ENCODE measurements at places on chromosomes 3 and 15.

GRCh38 chr3:46113608-46114007 is 86.3 kb upstream of the XCR1 start:
- no peak for DNase-seq

DNA sequence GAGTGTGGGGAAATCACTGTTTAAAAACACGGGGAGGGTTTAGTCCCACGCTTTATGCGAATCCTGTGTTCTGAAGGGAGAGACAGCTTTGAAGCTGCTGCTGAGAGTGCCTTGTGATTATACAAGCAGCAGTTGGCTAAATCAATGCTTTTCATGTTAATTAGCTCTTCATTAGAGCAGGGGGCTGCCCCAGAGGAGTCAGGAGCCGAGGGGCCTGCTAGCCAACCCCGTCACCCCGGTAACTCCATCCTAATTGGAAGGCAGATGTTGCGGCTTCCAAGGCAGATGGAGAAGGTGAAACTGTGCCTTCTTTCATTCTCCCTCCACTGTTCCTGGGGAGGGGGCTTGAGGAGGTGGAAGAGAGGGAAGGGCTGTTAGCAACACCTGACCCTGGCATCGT is 92.4 kb upstream of the ANKRD34C start:
- no peak for DNase-seq

DNA sequence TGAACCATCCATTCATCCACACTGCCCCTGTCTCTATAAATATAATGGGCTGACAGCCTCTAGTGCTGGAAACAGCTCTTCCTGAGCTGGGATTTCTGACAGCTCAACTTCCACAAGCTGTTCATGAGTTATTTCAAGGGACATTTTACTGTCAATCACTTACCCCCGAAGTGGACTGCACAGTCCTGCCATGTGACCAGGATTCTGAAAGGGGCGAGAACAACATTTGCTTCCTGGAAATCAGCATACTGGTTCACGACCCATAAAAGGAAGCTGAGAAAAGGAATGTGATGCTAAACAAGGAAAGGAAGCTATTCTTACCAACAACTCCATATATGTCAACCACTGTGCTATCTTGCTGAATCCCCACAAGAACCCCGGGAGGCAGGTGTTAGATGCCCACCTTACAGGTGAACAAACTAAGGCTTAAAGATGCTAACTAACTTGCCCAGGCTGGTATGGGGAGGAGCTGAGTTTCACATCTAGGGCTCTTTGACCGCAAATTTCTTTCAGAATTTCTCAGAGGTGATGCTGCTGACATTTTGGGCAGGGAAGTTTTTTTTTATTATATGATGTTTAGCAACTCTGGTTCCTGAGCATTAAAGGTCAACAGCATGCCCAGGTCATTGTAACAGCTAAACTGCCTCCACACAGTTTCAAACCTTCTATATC is 16.5 kb upstream of the REC114 start:
- DNase-seq: no peak

GRCh38 chr3:106943071-106943470 is 434.2 kb upstream of the CCDC54 start:
- no peak for DNase-seq

DNA sequence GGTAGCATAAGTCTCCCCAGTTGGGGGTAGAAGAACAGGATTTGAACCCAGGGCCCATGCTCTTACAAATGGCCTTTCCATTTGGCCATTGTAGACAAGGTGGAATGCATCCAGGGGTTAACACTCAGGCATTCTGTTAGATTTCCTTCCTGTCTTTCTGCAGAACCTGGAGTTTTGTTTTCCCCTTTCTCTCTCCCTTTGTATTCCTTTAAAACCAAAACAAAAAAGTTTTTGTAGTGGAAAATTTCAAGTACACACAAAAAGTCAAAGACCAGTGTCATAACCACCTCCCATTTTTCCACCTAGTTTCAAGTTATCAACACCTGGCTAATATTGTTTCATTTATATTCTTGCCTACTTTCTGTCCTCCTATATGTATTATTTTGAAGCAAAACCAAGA is 26.0 kb downstream of the FRMD4B start:
- DNase-seq: no peak

GRCh38 chr15:79310612-79310984 is 314 bp upstream of the TMED3 start:
- no peak for DNase-seq

GRCh38 chr3:121152573-121152972 is 244.6 kb downstream of the STXBP5L start:
- no peak for DNase-seq

- DNase-seq: no peak
Measured at GRCh38 chr3:129263161-129263910, 13.9 kb downstream of the COPG1 start.

DNA sequence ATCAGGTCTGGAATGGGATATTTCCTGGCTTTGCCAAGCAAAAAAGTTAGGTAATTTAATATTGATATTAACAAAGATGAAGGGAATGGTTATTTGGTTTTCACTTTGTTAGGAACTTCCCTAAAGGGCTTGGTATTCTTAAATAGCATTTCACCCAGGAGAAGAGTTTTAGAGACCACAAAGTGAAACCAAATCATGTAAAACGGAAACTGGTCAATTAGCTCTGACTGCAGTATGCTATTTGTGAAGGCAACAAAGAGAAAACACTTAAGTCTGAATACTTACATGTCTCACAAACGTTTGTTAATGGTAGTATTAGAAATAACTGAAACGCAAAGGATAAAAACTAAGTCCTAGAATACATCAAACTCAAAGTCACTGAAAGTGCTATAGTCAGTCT is 32.4 kb upstream of the SETMAR start:
- DNase-seq: no peak

GRCh38 chr15:40936709-40937666 is 7.8 kb downstream of the DLL4 start:
- DNase-seq: no peak

DNA sequence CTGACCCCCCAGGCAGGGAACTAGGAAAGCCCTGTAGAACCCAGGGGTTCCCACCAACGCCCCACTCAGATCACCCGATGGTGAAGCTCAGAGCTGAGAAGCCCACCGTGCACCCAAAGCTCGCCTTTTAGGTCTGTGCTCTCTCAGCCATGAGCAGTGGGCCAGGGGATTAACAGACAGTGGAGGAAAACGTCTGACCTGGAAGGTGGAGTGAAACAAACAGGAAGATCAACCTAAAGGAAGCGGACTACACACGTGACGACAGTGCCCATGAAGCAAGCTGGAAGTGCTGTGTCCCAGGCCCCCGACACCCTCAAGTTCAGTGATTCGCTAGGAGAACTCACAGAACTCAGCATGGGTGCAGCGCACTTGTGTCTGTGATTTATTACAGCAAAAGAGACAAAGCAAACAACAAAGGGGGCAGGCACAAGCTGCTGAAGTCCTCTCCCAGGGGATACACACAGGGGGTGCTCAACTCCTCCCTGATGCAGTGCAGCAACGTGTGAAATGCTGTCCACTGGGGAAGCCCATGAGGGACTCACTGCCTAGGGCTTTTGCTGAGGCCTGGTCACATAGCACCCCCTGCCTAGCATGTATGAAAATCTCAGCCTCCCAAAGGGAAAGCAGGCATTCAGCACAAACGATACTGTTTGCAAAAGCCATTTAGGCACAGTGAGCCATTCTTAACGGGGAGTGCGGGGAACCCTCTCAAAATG is 43.5 kb downstream of the CFAP92 start:
- DNase-seq: peak; percentile 33

DNA sequence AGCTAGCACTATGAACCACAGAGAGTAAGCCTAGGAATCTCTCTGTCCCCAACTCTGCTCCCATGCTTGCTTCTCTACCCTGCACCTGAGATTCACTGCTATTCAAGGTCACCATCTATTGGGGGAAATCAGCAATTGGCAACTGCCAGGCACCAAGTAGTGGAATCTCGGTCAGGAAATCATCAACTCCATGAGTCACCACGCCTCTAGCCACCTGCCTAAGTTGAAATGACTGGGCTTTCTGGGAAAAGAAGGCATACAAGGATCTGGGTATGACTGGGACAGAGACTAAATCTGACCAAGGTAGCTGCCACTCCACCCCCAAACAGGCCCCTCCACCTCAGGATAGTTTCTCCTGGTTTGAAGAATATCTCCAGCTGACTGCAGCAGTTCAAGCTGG is 464.1 kb upstream of the CBLB start:
- no peak for DNase-seq

DNA sequence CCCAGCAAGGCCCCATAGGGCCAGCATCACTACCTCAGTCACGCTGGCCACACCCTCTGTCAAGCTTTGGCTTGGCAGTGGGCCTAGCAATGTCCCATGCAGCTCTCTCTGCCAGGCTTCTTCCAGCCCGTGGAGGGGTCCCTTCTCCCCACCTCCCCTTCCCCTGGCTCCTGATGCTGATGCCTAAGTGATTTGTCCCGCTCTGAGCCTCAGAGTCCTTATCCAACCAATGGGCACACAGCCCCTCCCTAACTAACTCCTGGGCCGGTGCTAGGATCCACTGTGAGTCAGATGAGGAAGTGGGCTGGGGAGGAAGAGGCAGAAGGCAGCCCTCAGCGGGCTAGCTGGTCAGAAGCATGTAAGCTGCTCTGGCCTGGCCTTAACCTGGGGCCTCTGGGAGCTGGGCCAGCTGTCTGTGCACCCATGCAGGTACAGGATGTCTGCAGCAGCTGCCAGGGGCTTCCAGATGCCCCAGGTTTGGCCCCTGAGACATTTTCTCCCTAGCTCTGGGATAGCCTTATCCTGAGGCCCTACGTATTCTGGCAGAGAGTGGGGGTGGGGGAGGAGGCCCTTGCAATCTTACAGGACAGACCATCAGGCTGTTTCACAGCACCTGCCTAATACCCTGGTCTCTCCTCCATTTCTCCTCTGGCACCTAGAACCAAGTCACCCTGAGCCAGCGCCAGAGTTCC is 740 bp upstream of the ZBTB47 start:
- no peak for DNase-seq

GRCh38 chr15:69612112-69612511 is 159.5 kb downstream of the RPLP1 start:
- DNase-seq: no peak

DNA sequence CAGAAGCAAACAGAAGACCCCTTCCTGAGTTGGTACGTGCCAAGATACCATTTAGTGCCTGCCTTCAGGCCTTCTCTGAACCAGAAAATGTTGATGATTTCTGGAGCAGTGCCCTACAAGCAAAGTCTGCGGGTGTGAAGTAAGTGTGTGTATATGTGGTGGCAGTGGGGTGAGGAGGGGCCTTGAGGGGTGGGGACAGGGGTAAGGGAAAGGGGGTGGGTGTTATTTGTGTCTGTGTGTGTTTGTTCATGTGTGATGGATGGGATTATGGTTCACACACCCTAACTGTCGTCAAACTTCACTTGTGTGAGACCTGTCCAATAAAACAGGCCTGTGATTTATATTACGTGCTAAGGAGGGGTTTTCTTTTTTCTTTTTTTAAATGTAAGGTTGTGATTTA is 92.2 kb downstream of the USP13 start:
- no peak for DNase-seq

GRCh38 chr3:65080432-65080831 is 392.6 kb upstream of the ADAMTS9 start:
- no peak for DNase-seq

DNA sequence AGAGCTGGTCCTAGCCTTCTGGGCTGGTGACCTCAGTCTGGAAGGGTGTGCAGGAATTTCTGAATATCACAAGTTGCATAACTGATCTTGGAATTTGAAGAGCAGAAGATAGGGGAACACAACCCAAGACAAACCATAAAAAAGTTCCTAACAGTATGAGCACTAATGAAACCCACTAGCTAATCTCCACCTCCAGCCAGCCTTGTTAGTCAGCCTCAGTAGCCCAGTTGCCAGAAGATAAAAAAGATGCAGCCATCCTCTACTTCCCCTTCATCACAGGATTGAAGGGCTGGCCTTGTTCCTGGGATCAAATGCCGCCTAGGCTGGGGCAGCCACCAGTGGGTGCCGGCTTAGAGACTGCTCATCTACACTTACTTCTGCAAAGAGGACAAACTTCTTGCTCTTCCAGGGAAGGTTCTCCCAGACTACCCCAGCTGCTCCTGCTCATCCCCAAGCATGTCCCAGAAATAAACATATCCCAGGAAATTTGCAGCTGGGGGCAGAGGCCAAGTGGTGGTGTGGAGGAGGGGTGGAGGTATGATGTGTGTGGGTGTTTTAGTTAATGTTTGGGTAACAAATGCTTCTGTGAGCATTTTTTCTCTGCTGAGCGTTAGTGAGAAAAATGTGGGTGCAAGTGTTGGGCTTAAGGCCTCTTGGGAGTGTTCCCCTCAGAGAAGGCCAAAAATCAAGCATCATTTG is 9.2 kb upstream of the ITGA11 start:
- DNase-seq: no peak

DNA sequence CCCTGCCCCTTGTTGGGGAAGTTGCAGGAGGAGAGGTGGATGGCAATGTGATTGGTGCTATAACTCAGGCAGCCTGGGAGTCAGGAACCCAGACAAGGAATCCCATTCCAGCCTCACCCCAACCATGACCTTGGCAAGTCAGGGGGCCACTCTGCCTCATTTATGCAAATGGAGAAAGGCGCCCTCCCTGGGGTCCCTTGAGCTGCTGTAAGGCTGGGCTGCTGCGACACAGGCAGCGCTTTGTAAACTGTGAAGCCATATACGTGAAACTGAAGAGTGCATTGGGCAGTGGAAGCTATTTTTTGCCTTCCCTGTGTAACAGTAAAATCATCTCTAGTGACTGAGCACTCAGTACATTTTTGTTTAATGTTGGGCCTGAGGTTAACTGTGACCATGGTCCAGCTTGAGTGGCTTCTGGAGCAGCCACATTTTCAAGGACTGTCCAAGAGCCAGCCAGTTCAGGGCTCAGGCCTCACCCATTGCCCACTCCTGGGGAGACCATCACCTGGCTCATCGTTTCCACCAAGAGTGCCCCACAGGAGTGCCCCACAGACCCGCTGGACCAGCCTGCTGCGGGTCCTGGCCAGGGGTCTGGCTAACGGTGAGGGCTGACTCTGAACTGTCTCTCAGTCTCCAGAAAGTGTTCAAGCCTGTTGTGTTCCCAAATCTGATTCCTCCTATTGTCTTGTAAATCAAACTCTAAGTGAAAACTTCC is 27.9 kb downstream of the KIF7 start:
- no peak for DNase-seq

GRCh38 chr3:153889905-153890334 is 231.3 kb upstream of the ARHGEF26 start:
- no peak for DNase-seq

DNA sequence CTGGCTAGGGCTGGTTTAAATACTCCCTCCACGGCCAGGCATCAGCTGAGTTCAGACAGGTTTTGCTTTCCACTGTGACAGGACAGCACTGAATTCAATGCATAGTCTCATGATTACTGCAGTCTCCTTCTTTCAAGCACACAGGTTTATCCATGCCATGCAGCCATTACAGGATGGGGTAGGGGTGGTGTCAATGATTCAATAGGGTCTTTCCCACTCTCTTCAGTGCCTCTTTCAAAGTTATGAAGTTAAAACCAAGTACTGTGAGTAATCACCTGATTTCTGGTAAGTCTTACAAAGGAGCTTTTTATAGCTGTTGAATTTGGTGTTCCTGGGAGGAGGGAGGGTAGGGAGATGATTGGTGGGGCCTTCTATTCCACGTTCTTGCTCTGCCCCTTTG is 47.2 kb downstream of the TMEM212 start:
- no peak for DNase-seq

GRCh38 chr15:63473749-63473998 is 30.7 kb upstream of the USP3 start:
- DNase-seq: no peak

- no peak for DNase-seq
Measured at GRCh38 chr3:60957541-60957940, 293.7 kb downstream of the FHIT start.

- no peak for DNase-seq
Measured at GRCh38 chr15:48566668-48567067, 78.8 kb downstream of the FBN1 start.

GRCh38 chr15:25805031-25805430 is 58.1 kb downstream of the ATP10A start:
- DNase-seq: no peak

Data from nephron progenitor cell (in vitro differentiated cells).